Spinal cord (tissue), 10 donors: ENCODE measurements at places on chromosomes 1 and 21.

- DNase-seq, result no peak
Measured at GRCh38 chr1:195970209-195970608, 638.0 kb downstream of the KCNT2 start.

DNA sequence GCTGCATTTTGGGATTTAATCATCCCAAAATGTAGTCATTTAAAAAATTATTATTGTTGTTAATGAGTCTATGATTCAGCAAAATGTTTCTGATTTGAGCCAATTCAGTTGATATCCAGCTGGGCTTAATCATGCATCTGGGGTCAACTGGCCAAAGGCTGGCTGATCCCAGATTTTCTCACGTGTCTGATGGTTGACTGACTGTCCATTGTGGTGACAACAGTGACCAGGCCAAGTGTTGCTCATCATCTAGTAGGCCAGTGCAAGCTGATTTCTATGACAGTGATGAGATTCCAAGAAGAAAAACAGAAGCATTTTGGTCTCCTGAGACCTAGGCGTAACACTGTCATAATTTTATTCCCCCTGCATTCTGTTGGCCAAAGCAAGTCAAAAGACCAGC, 80.1 kb upstream of the ZC3H11B start:
- DNase-seq, result no peak

- DNase-seq, result no peak
Measured at GRCh38 chr21:44353191-44353970, at the start of gene TRPM2. Gene TRPM2, plus strand, starts transcription at chr21:44353621. Its CDS starts 80 bp downstream, at chr21:44353701.

DNA sequence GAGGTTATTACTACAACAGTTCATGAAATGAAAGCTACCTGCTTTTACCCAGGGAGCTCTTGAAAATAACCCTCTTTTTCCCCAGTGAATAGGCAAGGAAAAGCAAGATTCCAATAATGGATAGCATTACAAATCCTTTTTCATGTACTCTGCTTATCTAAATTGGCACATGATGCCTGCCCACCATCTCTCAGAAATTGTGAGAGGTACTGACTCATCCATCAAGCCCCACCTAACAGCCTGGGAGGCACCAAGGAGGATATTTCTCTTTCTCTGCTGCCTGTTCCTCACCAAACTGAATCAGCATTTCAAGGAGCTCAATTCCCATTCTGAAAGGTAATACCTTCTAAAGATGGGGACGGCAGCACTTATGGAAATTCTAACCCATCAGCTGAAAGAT, 34.4 kb downstream of the PALMD start:
- no peak for DNase-seq

DNA sequence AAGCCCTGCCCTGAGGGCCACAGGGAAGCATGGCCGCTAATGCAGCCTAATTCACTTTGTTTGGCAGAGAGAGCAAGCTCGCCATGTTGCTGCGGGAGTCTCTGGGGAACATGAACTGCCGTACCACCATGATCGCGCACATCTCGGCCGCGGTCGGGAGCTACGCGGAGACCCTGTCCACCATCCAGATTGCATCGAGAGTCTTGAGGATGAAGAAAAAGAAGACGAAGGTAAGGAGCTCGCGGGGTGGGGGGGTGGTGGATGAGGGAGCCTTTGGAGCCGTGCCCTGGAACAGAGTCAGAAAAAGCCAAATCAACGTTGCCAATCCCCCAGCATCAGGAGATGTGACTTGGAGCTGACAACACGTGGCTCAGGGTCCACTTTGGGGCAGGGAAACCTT, 529.4 kb downstream of the KIF26B start:
- no peak for DNase-seq

GRCh38 chr1:156654700-156655099, 12.8 kb downstream of the BCAN start:
- DNase-seq, result no peak

GRCh38 chr1:53641481-53642214, 97.3 kb downstream of the GLIS1 start:
- no peak for DNase-seq

DNA sequence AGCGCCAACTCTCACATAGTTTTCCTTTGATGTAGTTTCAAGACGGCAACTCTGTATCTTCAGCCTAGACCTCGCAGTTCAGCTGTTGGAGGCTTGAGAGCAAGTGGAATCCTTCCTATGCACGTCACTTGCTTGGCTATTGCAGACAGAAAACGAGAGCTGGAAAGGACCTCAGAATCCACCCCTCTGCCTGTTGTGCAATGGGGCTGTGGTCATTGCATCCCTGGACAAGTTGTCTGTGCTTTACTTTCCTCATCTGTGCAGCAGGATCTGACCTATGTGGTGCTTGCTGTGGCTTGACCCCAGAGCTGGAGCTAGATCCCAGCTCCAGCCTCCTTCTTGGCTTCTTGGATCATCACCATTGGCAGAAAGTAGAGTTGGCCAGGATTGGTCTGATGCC, 50.0 kb upstream of the IGSF21 start:
- DNase-seq, result no peak

DNA sequence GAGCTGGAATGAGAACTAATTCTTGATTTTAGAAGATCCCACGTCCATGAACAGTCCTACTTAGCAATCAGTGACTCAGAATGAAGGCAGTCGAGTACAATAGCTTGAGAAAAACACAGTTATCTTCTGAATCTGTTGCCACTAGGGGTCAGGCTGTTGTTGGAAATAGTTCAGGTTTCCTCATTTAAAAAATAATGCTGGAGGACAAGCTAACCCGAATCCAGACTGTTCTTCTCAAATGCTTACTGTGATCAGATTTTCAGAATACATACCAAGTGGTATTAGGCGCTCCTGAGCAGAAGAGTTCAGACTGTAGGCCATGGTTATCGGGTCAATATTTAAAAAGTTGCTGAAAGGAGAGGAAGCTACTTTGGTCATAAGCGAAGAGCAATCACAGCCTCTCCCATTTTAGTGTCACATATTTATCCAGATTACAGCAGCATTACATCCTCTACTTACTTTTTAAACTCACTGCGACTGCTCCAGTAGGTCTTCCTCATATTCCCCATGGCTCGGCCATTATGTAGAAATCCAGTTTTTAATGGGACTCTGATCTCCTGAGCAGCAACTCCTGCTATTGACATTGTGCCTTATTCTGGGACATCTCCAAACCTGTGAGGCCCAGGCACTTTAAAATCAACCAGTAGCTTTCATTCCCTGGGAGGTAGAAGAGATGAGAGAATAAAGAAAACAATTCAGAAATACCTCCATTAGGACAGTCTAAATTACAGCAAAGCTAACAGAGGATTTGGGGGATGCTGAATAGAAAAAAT, 10.9 kb downstream of the ERRFI1 start:
- DNase-seq, result no peak

DNA sequence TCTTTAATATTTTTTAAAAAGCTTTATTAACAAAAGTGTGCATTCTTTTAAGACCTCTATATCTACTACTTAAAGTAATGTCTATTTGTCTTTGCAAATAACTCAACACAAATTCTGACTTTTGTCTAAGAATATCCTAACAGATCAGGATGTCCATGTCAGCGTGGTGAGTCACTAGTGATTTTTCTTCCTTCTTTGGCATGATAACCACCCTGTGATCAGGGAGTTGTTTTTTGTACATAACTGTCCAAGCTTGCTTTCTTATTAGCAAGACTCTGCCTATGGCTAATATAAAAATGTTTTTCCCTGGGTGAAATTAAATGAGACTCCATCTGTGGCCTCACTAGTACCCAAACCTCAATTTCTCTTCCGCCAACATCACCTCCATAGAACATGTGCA, 688.9 kb upstream of the ADGRL2 start:
- DNase-seq, result no peak

- DNase-seq, result no peak
Measured at GRCh38 chr1:170675865-170676264, 11.9 kb downstream of the PRRX1 start.

GRCh38 chr1:116133696-116134475, 22.7 kb downstream of the MAB21L3 start:
- DNase-seq, result no peak

DNA sequence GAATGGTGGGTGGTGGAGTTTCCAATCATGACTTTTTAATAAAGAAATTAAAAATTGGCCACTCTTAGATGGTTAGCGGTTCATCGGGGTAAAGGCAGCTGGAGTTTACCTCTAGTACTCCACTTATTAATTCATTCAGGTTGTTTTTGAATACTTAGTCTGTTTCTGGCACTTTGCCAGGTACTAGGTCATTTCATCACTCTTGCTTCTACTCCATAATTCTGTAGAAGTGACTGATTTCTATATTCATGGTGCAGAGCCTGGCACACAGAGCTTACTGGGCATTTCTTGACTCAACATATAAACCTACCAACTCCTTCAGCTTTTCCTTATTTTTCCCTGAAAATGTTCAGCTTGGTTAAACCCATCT, 31.5 kb downstream of the FOXD2 start:
- DNase-seq, result no peak

GRCh38 chr1:112605633-112606327, 13.2 kb downstream of the ST7L start:
- DNase-seq, result no peak
